AG20443 (cell line): ENCODE measurements at places on chromosomes 1 and 21.
A peak's percentile ranks its signal among the peaks of the same experiment; 100 is the strongest.

- no peak for DNase-seq
Measured at GRCh38 chr1:196407358-196408051, 200.7 kb downstream of the KCNT2 start.

DNA sequence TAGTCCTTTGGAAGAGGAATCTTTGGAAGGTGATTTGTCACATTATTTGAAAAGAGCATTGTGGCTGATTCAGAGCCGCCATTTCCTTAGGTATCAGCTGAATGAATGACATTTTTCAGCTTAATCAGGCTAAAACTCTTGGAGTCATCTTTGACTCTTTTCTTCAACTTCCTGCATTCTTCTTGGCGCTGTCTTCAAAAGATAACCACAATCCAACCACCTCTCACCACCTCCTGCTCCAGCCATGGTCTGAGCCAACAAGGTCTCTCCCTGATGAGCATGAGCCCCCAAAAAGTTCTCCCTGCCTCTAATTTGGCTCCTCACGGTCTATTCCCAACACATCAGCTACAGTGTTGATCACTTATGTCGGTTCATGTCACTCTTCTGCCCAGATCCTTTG lies 297.6 kb upstream of the RUNX1 start:
- DNase-seq, result no peak

DNA sequence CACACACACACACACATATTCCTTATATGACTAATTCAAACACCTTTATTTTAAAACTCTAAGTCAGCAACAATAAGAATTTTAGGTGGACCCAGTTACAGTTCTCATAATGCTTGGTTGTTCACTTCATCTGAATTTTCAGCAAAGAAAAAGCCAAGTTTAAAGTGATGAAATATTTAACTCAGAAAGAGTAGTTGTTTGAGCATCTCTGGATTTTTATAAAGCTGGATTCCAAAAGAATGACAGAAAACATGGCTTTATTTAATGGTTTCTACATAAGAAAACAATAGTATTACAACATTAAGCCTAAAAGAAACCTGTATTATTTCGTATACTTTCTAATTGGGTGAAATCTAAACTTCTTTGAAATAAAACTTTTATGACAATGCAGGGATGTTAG lies 54.2 kb upstream of the ADAMTS5 start:
- no peak for DNase-seq

GRCh38 chr1:67977756-67978155 lies 72.7 kb downstream of the DIRAS3 start:
- DNase-seq, result no peak

GRCh38 chr1:30286988-30287839 lies 436.2 kb downstream of the MATN1 start:
- no peak for DNase-seq

GRCh38 chr1:46432781-46433327 lies 38.7 kb downstream of the FAAH start:
- DNase-seq, result no peak

GRCh38 chr1:119294722-119295121 lies 73.9 kb upstream of the HAO2 start:
- no peak for DNase-seq

- no peak for DNase-seq
Measured at GRCh38 chr1:35044431-35044830, 12.7 kb upstream of the ZMYM6 start.

DNA sequence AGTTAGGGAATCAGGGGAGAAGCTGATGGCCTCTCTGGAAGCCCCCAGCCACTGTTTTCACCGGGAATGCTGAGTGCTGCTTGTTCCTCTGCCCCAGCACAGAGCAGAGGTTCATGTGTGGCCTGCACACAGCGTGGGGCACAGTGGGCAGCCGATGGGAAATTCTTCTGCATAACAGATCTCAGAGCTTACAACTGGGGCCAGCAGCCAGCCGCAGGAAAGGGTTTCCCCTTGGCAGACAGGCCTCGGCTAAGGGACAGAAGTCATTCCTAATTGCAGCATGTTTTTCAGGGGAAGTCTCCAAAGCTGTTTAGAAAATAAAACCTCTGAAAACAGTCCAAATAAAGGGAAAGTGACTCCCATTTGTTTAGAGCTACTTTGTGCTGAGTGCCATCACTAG lies 22.6 kb downstream of the HMGB4 start:
- DNase-seq, result no peak

DNA sequence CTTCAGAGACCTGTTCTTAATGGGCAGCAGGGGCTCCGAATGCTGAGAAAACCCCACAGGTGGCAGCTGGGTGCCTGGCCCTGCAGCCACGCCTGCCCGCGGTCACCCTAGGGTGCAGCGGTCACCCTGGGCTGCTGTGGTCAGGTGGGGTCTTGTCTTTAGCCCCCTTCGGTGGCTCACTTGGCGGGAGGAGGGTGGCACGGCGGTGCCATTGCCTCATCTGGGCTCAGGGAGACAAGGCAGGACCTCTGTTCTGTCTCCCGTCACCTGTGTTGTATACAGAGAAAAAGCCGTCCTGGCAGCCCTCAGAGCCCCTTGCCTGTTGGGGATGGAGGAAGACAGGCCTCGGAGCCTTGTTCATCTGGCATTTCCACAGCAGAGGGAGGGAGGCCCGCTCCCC lies 69.5 kb upstream of the TRAPPC10 start:
- DNase-seq, result no peak

DNA sequence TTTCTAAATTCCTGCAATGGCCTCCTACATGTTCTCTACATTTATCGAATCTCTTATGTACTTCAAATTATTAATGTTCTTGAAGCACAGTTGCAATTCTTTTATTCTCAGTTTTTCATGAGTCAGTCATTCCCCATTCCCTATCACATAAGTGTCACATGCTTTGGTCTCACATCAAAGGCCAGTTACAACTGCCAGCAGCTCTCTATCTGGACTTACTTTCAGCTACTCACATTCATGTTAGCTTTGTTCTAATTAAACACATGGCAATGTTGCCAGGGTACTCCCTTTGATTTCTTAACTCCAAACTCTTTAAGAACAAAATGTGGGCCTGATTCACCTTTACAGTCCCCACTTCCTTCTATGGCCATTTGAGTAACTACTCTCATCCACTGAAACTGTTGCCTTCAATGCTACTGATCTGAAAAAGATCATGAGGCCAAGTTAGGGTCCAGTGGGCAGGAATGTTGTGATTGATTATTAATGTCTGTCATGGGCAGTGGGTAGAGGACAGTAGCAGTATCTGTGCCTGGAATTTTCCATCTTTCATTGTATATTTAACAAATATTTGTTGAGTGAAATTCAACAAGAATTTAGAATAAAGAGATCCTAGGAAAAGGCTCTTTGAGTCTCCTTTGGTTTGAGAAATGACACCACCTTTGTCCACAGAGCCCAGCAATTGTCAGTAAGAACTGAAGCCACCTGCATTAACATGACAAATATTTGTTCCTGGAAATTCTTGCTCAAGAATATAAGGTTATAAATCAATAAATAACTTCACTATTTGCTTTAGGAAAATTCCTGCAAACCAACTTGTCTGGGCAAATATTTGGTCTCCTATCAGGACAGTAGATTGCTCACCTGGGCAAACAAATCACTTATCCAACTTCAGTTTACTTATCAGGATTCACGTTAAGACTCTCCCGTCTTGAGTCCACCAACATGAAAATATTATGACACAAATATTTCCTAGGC lies 153.6 kb upstream of the SAMSN1 start:
- DNase-seq, result no peak

DNA sequence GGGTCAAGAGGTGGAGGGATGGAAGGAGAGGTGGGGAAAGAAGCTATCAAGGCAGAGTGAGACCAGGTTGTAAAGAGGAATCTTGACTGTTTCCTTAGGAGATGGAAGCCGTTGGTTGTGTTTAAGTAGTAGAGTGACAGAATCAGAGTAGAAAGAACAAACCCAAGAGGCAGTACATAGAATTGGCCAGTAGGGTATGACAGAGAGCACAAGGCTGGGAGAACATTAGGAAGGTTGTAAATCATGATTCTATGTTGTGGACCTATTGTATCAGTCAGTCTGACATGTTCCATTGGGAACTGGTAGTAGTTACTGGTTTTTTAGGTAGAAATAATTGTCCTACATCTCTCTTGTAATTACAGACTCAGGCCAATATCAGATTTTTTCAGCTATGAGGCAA lies 486.9 kb upstream of the USP24 start:
- DNase-seq, result no peak

GRCh38 chr1:7150724-7151280 lies 365.5 kb downstream of the CAMTA1 start:
- DNase-seq, result no peak

- peak; percentile 52 for DNase-seq
Measured at GRCh38 chr1:41313661-41314131, 47.5 kb upstream of the FOXO6 start.

GRCh38 chr1:247506831-247507230 lies 29.4 kb downstream of the OR2C3 start:
- DNase-seq, result no peak

DNA sequence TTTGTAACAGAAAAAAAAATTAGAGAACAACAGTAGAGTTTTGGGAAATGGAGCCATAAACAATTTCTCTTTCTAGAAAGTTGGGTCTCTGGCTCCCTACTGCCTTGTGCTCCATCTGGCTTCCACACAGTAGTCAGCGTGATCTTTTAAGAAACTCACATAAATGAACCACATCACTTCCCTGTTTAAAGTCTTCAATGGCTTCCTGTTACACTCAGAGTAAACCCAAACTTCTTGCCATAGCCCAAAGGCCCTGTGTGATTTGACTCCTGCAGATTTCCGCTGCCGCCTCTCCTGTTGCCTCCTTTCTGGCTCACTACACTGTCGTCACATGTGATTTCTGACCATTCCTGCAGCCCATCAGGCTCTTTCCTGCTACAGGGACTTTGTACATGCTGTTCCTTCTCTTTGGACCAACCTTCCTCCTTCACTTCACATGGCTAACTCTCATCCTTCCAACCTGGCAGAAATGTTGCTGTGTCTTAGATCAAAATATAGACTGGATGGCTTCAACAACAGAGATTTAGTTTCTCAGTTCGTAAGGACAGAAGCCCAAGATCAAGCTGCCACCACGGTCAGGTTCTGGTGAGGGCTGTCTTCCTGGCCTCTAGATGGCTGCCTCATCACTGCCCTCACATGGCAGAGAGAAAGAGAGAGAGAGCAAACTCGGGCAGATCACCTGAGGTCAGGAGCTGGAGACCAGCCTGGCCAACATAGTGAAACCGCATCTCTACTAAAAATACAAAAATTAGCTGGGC lies 34.0 kb downstream of the OPRD1 start:
- DNase-seq, result no peak

DNA sequence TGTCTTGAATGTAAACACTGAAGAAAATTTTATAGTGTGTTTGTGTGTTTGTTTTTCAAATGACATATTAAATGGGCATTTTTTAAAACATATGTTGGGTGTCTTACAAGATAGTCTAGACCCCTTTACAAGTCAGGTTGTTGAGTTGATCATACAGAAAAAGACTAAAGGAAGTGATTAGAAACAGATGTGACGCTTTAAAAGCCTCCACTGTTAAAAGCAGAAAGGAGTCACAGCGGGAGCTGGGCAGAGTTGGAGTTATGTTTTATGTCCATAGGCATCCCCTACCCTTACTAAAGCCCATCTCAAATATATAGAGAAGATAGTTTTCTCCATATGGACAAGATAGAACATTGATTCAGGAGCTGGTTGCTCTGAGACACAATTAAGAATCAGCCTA lies 393.9 kb downstream of the PLPP3 start:
- DNase-seq, result no peak

DNA sequence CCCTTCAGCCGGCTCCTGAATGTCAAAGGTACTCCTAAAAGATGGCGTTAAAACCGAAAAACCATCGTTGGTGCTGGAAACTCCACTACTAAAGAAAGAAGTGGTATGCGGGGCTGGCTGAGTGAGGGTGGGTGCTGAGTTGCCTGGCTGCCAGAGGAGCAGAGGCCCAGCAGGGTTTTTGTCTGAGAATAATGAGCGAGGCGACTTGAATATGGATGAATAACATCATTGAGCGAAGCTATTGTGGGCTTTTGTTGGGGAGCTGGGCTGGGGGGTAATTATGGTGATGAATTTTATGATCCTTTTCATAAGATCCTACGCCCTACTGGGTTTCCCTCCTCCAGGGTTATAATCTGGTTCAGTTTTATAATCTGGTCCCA lies 2.0 kb downstream of the PDPN start:
- DNase-seq, result no peak

- peak; percentile 51 for DNase-seq
Measured at GRCh38 chr1:88302843-88303486, 381.1 kb upstream of the PKN2 start.
